ENCODE measurements at places on chromosomes 4 and X.

GRCh38 chr4:7431696-7432530, 2.8 kb downstream of the PSAPL1 start:
- DNase-seq = no peak

DNA sequence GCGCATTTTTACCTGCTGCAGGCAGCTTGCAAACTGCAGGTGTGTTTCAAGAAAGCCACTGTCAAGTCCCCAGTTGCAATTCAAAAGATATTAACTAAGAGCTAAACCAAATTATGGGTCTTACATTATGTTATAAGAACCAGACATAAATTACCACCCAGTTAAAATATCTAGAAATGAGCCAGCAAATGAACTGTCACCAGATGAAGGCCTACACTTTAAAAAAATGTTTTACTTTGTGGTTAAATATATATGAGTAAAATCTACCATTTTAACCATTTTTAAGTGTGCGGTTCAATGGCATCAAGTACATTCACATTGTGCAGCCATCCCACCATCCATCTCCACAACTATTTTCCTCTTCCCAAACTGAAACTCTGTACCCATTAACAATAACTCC, 32.0 kb upstream of the TMEM131L start:
- no peak for DNase-seq

DNA sequence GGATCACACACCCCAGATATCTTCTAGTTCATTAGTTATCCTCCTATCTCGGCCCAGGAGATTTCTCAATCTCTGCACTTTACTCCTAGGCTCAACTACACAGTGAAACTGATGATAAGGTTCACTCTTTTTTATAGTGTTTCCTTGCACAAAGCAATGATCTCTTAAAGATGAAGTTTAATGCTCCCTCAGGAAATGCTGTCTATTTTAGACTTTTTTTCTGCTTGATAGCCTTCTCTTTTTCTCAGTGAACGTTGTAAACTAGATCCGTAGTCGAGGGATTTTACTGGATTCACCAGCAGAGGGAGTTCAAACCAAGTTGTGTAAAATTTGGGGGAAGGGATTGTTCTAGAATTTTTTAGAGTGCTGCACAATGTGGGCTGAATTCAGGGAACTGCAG, 269.6 kb downstream of the GBA3 start:
- no peak for DNase-seq

DNA sequence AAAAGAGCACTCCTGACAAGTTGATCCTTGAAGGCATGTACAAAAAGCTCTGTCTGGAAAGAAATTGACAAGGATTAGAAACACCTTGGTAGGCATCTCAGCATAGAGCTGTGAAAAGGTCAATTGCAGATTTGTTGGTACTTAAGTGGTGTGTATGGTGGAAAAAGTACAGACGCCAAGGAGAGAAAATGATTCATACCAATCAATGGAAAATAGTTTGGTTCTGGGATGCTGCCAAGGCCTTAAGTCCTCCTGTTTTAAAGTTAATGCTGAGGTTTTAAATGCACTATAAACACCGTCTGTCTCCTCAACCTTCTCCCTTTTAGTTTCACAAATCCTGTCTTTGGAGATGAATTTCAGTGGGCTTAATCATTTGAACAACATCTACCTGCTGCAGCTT, 524.1 kb downstream of the IL15 start:
- no peak for DNase-seq

DNA sequence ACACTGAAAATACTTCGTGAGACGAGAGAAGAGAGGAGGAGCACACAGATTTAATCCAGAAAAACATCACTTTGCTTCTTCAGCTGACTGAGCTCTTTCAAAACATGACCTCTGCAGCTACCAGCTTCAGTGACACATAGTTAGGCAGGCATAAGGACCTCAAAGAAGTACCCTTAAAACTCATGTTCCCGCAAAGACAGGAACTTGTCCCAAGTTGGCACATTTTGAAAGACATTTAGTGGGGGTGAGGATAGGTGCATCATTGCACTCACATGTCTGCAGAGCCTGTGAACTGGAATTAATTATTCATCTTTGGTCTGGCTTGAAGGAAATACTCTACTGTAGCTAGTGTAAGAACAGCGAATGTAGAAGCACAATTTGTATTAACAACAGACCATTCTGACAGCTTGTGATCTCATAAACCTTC, 221.8 kb downstream of the MGST2 start:
- no peak for DNase-seq
